NCI-H1417 (cell line): ENCODE measurements at places on chromosomes 5 and 9.

DNA sequence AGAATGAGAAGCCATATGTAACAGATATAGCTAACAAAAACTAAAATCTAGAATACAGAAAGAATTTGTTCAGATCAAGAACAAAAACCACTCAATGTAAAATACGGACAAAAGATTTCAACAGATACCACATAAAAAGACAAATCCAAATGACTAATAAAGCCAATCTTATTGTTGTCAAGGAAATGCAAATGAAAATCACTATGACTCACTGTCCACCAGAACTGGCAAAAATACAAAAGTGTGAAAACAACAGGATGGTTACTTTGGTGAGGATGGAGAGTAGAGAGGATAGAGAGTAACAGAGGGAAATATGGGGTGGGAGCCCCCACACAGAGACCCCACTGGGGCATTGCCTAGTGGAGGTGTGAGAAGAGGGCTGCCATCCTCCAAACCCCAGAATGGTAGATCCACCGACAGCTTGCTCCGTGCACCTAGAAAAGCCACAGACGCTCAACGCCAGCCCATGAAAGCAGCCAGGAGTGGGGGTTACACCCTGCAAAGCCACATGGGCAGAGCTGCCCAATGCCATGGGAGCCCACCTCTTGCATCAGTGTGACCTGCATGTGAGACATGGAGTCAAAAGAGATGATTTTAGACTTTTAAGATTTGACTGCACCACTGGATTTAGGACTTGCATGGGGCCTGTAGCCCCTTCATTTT, 15.2 kb upstream of the RHOBTB3 start:
- no peak for DNase-seq

GRCh38 chr9:124771867-124772679, 962 bp upstream of the NR6A1 start:
- DNase-seq, result peak; percentile 80

- no peak for DNase-seq
These were observed 58.8 kb downstream of the C9orf153 start for GRCh38 chr9:86200599-86201162.

DNA sequence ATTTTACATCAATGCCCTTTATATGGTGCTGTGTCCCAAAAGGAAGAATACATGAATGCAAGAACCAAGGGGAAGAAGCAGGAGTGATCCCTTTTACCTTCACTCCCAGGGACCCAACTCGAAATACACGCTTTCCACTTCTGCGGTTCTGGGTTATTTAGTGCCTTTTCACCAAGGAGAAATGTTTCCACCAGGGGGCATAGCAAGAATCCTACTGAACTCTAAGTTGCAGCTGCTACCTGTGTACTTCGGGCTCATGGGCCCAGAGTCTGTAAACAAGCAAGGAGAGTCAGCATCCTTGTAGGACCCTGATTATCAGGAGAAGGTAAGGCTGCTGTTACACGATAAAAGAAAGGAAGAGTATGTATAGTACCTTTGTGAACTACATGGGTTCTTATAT, 45.7 kb downstream of the DPYSL3 start:
- peak; percentile 13 for DNase-seq

GRCh38 chr5:32285510-32286138, 27.1 kb downstream of the MTMR12 start:
- no peak for DNase-seq

DNA sequence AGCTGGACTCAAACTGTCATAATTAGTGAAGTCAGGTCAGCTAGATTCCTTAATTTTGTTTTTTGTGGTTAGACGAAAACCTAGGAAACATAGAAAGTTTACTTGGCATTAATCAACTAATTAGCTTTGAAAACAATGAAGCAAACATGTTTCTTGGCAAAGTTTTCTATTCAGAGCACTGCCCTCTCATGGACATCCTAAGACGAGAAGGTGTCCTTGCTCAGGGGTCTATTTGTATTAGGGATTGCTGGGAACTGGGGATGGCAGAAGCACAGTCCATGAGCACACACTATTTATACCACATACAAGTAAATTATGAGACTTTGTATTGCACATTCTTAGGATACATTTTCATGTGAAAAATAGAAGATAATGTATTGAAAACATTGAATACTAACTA, 49.7 kb downstream of the POC5 start:
- no peak for DNase-seq

DNA sequence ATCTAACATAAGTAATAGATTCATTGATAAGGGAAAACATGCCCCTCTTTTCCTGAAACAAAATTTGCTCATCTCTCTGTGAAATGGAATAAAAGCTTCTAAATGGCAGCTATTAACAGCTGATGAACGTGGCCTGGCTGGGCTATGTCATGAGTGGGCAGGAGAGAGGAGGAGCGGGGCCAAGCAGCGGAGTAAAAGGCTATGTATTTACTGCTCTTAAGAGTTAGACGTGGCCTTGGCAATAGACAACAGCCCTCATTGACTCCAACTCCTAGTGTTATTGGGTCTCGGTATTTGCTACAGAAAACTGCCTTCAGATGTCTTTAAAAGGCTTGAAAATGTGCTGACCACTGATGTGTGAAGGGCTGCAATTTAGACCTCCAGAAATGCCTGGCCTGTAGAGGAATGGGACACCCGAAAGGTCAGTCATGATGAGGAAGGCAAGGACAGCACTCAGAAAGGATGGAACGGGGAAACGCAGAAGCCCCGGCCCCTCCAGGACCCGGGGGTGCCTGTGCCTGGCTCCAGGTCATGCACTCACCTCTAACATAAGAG, 116.8 kb downstream of the PDZD2 start:
- no peak for DNase-seq

- no peak for DNase-seq
These were observed 31.1 kb upstream of the BNC2 start for GRCh38 chr9:16901590-16901989.

DNA sequence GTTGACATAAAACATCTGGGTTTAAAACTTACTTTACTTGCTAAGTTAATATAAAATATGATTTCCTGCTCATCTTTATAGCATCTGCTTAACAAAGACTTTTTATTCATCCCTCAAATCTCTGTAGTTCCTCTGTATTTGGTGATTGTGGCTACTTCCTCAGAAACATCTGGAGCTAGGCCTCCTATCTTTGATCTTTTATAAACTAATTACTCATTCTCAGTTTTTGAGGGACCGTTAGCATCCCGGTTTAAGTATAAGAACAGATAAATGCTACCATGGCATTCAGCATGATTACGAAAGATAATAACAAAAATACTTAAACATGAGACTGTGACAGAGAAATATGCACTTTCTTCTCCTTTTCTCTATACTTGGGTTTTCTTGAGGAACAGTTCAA, 85.3 kb downstream of the SLC38A9 start:
- no peak for DNase-seq

DNA sequence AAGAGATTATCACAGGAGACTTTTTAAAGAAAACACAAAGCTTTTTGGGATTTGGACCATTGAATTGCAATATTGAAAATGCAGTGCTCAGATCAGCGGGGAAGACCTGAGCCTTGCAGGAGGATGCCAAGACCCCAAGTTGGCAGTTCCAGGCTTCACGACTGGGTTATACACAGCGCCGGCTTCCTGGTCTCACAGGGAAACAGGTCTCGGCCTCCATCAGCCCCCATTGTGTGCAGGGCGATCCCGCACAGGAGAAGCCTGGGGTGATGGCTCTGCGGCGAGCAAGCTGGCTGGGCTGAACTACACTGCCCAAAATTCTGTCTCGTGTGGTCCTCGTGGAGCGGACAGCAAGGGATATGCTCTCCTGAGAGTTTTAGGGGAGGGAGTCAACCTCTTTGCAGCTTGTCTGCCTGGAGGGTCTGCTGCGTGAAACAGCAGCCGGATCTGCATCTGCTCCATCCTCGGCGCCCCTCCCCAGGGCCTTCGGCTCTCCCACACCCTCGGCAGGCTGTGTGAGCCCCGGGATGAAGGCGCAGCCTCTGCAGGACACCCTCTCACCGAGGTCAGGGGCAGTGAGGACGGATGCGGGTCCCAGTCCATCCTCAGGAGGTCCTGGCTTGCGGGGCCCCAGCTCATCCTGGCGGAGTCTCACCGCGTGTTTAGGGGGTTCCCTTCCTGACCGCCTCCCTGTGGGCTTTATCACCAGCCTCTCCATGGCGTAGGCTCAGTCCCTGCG, 60.6 kb downstream of the NSUN2 start:
- DNase-seq, result no peak

GRCh38 chr9:87642330-87643106, 83.4 kb upstream of the CTSL start:
- DNase-seq, result no peak

GRCh38 chr9:32260151-32260862, 124.1 kb upstream of the ACO1 start:
- DNase-seq, result no peak
